Stimulated activated CD4-positive, alpha-beta T cell treated with anti-CD3 and anti-CD28 coated beads, Interleukin-2, amount 100 ng/mL, for 24 hours (primary cell): ENCODE measurements at places on chromosomes 2 and 18.

GRCh38 chr2:228039752-228040534 is 141.5 kb downstream of the SPHKAP start:
- DNase-seq, result no peak

DNA sequence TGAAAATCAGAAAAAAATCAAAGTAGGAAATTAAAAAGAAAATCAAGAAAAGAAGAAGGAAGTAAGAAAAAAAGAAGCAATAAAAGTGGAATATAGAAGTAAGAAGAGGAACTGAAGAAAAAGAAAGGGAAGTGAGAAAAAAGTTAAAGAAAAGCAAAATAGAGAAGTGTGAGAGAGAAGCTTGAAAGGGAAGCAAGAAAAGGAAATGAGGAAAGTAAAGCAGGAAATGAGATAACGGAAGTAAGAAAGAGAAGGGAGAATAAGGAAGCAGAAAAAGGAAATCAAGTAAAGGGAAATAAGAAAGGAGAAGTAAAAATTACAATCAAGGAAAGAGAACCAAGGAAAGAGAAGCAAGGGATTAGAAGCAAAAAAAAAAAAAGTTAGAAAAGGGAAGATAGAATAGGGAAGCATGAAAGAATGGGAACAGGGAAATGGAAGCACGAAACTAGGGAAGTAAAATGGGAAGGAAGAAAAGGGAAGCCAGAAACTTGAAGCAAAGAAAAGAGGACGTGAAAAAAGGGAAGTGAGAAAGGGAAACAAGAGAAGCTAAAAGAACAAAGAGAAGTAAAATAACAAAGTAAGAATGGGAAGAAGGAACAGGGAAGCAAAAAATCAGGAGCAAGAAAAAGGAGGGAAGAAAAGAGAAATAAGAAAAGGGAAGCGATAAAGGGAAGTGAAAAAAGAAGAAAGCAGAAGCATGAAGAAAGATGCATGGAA is 243.3 kb upstream of the NCKAP5 start:
- DNase-seq, result no peak

GRCh38 chr2:120631724-120632123 is 103.9 kb upstream of the GLI2 start:
- DNase-seq, result no peak

DNA sequence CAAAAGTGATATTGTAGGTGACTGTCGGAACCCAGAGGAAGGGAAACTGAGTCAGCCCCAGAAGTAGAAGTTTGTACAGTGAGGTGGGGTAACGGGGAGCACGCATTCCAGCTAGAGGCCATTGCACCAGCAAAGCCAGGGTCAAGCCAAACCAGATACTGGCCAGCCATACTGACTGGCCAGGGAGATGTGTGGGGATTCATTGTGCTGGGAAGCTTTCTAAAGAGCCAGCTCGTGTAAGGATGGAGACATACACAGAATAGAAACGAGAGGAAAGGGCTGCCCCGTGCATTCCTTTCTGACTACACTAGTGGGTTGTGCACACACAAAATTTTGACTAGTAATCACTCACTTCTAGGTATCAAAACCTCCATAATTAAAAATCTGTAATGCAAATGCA is 175.3 kb upstream of the PID1 start:
- no peak for DNase-seq
